ENCODE measurements at places on chromosomes 13 and 19. TPM values are rescaled to one million over a fixed set of nuclear protein-coding genes. Genes with fewer than 3 reads are reported as not detected.

DNA sequence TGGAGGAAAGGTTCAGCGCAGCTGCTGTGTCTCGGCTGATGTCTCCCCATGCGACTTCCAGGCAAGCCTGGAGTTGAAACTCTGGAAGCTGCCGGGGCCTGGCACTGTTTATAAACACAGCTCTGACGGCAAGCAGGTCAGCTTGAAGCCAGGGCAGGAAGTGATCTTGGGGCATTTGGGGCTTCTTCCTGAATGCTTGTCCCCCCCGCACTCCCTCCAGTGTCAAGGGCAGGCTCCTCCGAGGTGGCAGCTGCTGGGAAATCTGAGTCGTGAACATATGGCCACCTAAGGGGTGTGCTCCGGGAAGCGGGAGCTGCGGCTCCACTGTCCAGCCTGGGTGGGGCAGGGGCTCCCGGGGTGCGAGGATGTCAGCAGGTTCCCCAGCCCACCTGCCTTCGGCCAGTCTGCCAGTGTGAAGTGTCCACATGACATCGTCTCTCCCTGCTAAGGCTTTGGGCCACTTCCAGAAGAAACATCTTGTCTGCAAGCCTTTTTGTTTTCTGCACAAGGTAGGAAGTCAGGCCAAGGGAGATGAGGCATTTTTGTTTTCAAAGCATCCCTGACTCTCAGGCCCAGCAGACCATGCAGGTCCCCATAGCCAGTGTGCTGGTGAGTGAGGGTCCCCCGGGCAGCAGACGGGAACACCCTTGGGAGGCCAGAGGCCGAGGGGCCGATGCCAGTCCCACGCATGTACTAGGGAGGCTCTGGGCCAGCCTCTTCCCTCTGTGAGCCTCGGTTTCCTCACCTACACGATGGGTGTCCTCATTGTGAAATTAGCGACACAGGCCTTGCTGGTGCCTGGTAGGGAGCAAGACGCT lies 2.7 kb downstream of the PIAS4 start:
- H3K36me3 ChIP-seq = no peaks in the 10 kb centered on the region
- no peak for DNase-seq
- no peaks in the 10 kb centered on the region for H3K27me3 ChIP-seq
- no peak overlapping the region for H3K4me3 ChIP-seq
- no peak overlapping the region for H3K27ac ChIP-seq

GRCh38 chr13:50914176-50914700 lies 4.6 kb downstream of the RNASEH2B start:
- peaks cover 61% of the 10 kb centered on the region for H3K4me1 ChIP-seq
- H3K36me3 ChIP-seq = no peaks in the 10 kb centered on the region
- H3K27ac ChIP-seq = peak overlapping the region; percentile 88
- H3K27me3 ChIP-seq = no peaks in the 10 kb centered on the region
- no peak overlapping the region for H3K4me3 ChIP-seq

DNA sequence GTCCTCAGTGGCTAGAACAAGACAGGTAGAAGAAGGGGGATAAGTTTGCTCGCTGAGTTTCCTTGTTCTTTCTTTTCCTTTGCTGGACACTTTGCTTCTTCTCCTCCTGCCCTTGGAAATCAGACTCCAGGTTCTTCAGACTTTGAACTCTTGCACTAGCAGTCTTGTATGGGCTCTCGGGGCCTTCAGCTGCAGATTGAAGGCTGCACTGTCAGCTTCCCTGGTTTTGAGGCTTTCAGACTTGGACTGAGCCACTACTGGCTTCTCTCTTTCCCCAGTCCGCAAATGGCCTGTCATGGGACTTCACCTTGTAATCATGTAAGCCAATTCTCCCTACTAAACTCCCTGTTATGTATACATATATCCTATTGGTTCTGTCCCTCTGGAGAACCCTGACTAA lies 379.8 kb downstream of the NDFIP2 start:
- DNase-seq = no peak
- H3K4me3 ChIP-seq = no peak overlapping the region
- no peaks in the 10 kb centered on the region for H3K4me1 ChIP-seq

- no peaks in the 10 kb centered on the region for H3K27me3 ChIP-seq
- no peak overlapping the region for H3K4me3 ChIP-seq
- DNase-seq = no peak
- no peak overlapping the region for H3K27ac ChIP-seq
- no peaks in the 10 kb centered on the region for H3K4me1 ChIP-seq
- H3K36me3 ChIP-seq = no peaks in the 10 kb centered on the region
Observed at GRCh38 chr13:61725806-61726205, 310.2 kb upstream of the PCDH20 start.

GRCh38 chr19:7931221-7932061 lies 5.5 kb upstream of the CTXN1 start:
- peaks cover 3% of the 10 kb centered on the region for H3K4me1 ChIP-seq
- H3K27me3 ChIP-seq = no peaks in the 10 kb centered on the region
- no peak overlapping the region for H3K4me3 ChIP-seq
- no peak overlapping the region for H3K27ac ChIP-seq
- no peaks in the 10 kb centered on the region for H3K36me3 ChIP-seq
- no peak for DNase-seq

- no peaks in the 10 kb centered on the region for H3K36me3 ChIP-seq
- no peaks in the 10 kb centered on the region for H3K4me1 ChIP-seq
- no peak overlapping the region for H3K4me3 ChIP-seq
- no peak overlapping the region for H3K27ac ChIP-seq
- no peaks in the 10 kb centered on the region for H3K27me3 ChIP-seq
Observed at GRCh38 chr13:49615836-49616675, 12.3 kb upstream of the ARL11 start.

DNA sequence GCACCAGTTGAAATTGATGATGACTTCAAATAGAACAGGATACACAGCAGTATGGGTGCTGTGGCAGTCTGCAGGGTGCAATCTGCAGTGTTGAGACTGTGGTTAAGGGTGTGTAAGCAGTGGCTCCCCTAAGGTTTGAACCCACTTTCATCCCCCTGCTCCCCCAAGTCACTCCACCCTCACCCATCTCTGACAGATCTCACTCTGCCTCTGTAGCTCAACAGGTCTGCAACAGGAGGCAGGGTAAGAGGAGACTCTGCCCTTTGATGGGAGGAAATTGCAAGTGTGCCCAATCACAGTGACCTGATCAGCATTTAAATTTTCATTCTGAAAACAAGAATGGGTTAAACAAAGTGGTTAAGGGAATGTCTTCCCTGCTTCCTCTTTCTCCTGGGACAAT lies 92.4 kb downstream of the DCT start:
- H3K27ac ChIP-seq = no peak overlapping the region
- DNase-seq = no peak
- H3K27me3 ChIP-seq = no peaks in the 10 kb centered on the region
- H3K36me3 ChIP-seq = no peaks in the 10 kb centered on the region
- H3K4me3 ChIP-seq = no peak overlapping the region

- H3K36me3 ChIP-seq = no peaks in the 10 kb centered on the region
- H3K4me1 ChIP-seq = no peaks in the 10 kb centered on the region
- H3K27ac ChIP-seq = no peak overlapping the region
- H3K4me3 ChIP-seq = no peak overlapping the region
- no peaks in the 10 kb centered on the region for H3K27me3 ChIP-seq
- DNase-seq = no peak
Observed at GRCh38 chr13:68550330-68550729, 1320.2 kb upstream of the PCDH9 start.

DNA sequence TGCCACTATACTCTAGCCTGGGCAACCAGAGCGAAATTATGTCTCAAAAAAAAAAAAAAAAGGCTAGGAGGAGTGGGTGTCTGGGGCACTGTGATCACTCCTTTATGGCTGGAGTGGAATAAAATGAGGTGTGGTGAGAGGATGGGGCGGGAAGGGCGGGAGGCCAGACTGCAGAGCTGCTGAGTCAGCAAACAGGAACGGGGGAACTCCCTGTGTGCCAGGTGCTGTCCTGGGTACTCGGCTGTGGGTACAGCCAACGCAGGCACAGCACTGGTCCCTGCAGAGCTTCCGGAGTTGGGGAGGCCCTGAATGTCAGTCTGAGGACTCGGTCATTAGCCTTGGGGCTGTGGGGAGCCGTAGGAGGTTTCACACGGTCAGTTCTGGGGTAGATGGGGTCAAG lies 5.7 kb downstream of the PRPF31 start:
- DNase-seq = no peak
- peaks cover 15% of the 10 kb centered on the region for H3K36me3 ChIP-seq
- H3K4me1 ChIP-seq = peaks cover 20% of the 10 kb centered on the region
- H3K4me3 ChIP-seq = no peak overlapping the region
- H3K27ac ChIP-seq = no peak overlapping the region

- no peaks in the 10 kb centered on the region for H3K36me3 ChIP-seq
- peaks cover 6% of the 10 kb centered on the region for H3K27me3 ChIP-seq
- H3K4me3 ChIP-seq = no peak overlapping the region
- DNase-seq = no peak
- H3K4me1 ChIP-seq = peaks cover 4% of the 10 kb centered on the region
Observed at GRCh38 chr19:34493649-34494044, 12.1 kb downstream of the WTIP start.

- no peak for DNase-seq
- H3K27ac ChIP-seq = no peak overlapping the region
- no peak overlapping the region for H3K4me3 ChIP-seq
- no peaks in the 10 kb centered on the region for H3K4me1 ChIP-seq
- H3K36me3 ChIP-seq = no peaks in the 10 kb centered on the region
- no peaks in the 10 kb centered on the region for H3K27me3 ChIP-seq
Observed at GRCh38 chr13:93689333-93689732, 462.7 kb downstream of the GPC6 start.

DNA sequence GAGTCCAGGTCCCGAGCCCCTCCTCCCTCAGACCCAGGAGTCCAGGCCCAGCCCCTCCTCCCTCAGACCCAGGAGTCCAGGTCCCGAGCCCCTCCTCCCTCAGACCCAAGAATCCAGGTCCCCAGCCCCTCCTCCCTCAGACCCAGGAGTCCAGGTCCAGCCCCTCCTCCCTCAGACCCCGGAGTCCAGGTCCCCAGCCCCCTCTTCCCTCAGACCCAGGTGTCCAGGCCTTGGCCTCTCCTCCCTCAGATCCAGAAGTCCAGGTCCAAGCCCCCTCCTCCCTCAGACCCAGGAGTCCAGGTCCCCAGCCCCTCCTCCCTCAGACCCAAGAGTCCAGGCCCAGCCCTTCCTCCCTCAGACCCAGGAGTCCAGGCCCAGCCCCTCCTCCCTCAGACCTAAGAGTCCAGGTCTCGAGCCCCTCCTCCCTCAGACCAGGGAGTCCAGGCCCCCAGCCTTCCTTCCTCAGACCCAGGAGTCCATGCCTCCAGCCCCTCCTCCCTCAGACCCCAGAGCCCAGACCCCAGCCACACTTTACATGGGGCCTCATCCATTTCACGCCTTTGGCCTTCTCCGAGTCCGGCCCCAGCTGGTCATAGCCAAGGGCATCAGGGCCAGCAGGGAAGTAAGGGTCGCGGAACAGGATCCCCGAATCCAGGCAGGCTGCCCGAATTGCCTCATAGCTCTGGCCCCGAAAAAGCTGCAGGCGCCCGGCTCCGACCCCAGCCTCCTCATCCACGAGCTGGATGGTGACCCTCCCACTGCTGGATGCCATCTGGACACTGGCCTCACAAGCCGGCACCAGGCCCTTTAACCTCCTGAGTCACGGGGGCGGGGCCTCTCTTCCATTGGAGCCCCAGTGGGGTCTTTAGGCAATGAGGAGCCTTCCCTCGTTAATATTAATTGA lies 628 bp downstream of the CAPN12 start:
- H3K27ac ChIP-seq = no peak overlapping the region
- H3K27me3 ChIP-seq = no peaks in the 10 kb centered on the region
- DNase-seq = no peak
- H3K36me3 ChIP-seq = no peaks in the 10 kb centered on the region

CD37 gene
- 672 TPM for polyA plus RNA-seq

IL12RB1 gene
- polyA plus RNA-seq = 6.9 TPM

HCN2 gene
- not detected for polyA plus RNA-seq

ZNF841 gene
- polyA plus RNA-seq = 4.5 TPM

S1PR2 gene
- 0.14 TPM for polyA plus RNA-seq

PRSS57 gene
- not detected for polyA plus RNA-seq

PNPLA6 gene
- 6.5 TPM for polyA plus RNA-seq

Measured in naive B cell (primary cell).